ENCODE measurements at places on chromosomes 7 and 10.

- DNase-seq: no peak
These were observed 7.9 kb upstream of the FAM170B start for GRCh38 chr10:49141541-49142332.

DNA sequence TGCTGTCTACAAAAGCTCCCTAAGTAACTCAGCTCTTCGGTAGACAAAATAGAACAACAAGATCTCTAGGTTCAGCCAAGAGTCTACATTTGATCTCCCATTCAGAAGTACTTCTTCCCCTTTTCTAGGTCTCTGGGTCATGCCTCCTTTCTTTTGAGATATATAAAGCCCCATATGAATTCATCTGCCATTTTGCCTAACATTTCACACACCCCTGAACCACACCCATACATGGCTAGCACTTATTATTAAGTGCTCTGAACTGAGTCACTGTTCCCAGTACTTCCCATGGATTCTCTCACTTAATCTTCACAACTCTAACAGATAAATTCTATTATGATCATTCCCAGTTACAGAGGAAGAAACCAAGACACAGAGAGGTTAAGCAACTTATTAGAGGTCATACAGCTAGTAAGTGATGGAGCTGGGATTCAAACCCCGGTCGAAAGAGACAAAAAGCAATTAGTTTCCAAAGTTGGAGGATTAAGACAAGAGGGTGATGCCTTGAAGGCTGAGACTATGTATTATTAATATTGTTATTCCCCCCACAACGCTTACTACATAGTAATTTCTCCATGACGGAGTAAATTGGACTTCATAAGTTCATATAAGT, 17.3 kb downstream of the MYOF start:
- DNase-seq: no peak

GRCh38 chr7:118872568-118872967, 648.1 kb downstream of the ANKRD7 start:
- no peak for DNase-seq

GRCh38 chr7:37713613-37714012, 30.0 kb downstream of the GPR141 start:
- DNase-seq: no peak

DNA sequence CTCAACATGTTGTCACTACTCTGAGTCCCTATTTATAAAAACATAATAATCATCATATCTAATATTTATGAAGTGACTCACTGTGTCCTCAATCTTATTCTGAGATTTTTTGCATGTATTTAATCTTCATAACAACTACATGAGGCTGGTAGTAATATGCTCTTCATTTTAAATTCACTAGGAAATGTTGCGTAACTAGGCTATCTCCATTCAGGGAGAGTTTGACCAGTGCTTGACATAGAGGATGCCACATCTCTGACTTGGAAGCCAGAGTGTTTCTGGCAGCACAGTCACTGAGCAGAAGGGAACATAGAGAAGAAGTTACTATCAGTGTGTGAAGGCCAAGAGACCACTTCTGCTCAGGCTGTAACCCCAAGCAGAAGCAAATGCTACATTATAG, 88.9 kb downstream of the FAM13C start:
- DNase-seq: no peak

- DNase-seq: no peak
These were observed 27.9 kb upstream of the WNT16 start for GRCh38 chr7:121300685-121301420.

- DNase-seq: no peak
These were observed 34.4 kb upstream of the SGMS1 start for GRCh38 chr10:50658165-50658564.

DNA sequence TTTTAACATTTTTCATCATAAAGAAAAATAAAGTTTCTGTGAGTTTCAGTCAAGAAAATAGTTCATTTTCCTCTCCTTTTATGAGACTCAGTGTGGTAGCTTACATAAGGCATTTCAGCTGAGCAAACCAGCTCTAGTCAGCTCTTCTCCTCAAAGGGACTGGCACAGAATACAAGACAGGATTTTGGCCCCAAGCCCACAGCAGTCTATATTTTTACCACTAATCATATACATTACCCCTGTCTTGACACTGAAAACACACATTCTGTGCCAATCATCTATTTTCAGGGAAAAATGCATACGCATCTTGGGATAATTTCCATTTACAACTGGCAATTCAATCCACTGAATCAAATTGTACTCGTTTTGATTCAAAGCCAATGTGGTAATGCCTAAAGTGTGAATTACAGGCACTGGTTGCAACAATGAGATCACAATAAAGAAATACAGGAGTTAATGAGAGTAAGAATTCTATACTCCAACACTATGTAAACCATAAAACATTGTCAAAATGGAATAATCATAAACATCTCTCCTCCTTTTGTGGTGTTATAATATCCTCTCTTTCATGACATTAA, 186.4 kb downstream of the CACNA2D1 start:
- no peak for DNase-seq

DNA sequence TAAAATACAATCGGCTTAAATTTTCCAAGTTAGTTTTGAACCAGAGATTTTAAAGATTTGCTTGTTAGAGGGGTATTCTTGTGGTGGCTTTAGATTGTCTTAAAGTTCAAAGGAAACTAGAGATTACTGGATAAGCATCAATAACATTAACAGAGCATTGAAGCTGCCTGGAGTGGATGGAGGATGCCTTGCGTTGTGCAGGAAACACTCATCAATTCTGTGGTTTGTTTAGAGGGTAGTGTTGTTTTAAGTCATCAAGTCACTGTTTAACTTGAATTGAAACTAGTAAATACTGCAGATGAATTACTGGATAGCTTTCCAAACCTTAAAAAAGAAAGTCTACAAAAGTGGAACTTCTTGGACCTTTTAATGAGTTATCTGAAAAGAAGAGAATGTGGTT, 218.6 kb downstream of the CELF2 start:
- no peak for DNase-seq

DNA sequence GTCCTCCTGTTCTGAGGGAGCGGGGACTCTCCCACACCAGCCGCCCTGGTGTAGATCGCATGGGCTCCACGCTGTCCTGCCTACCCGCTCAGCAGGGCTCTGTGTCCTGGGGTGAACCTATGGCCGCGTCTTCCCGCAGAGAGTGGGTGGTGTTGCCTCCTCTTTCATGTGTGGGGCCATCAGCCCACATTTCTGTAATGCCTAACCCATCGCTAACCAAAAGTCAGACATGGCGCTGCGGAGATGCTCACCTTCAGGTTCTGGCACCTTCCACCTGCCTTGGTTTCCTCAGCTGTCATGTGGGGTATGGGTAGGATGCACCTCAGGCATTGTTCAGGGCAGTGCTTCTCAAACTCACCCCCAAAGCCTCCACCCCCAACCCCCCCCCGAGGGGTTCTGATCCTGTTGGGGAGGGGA, 50.5 kb upstream of the CAMK2B start:
- no peak for DNase-seq

DNA sequence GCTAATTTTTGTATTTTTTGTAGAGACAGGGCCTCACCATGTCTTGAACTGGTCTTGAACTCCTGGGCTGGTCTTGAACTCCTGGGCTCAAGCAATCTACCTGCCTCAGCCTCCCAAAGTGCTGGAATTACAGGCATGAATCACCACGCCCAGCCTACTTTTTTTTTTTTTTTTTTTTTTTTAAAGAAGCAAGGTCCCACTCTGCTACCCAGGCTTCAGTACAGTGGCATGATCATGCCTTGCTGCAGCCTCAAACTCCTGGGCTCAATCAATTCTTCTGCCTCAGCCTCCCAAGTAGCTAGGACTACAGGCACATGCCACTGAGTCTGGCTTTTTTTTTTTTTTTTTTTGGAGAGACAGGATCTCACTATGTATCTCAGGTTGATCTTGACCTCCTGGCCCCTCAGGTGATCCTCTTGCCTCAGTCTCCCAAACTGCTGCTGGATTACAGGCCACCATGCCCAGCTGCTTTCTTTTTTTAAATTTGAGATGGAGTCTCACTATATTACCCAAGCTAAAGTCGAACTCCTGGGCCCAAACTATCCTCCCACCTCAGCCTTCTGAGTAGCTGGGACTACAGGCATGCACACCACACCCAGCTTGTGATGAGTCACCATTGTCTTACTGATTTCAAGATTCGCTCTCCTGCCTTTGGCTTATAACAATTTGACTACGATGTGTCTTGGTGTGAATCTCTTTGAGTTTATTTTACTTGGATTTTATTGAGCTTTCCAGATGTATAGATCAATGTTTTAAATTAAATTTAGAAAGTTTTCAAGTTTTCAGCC, 9.0 kb downstream of the RPEL1 start:
- DNase-seq: no peak

DNA sequence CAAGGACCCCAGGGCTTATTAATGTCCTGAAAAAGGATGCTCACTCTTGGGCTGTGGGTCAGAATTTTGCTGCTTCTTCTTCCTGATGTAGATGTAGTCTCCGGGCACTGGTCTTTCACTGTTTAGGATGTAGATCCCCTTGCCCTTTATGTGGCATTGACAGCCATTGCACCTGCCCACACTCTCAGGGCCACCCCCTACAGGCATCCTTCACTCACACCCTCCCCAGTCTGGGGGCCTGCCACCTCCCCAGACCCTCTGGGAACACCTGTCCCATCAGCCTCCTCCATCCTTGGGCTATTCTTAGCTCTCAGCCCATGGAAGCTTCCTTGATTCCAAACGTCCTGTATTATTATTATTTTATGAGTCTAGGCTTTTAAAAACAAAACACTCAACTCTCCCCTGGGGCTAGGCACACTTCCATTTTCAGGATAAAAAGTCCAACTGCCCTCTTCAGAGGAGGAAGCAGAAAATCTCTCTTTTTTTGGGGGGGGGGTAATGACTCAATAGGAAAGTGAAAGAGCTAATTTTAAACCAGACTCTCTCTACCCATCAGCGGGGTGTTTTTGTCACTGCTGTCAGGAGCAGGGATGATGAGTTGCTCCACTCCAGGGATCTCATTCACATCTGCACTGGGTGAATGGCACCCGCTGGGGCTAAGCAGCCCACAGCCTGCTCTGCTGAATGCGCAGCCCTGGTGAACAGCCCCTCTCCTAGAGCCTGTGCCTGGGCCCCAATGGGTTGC, 11.5 kb upstream of the KLRG2 start:
- no peak for DNase-seq

- no peak for DNase-seq
These were observed 18.9 kb upstream of the HBP1 start for GRCh38 chr7:107149863-107150262.

GRCh38 chr10:13298748-13299436, 972 bp downstream of the PHYH start:
- no peak for DNase-seq

DNA sequence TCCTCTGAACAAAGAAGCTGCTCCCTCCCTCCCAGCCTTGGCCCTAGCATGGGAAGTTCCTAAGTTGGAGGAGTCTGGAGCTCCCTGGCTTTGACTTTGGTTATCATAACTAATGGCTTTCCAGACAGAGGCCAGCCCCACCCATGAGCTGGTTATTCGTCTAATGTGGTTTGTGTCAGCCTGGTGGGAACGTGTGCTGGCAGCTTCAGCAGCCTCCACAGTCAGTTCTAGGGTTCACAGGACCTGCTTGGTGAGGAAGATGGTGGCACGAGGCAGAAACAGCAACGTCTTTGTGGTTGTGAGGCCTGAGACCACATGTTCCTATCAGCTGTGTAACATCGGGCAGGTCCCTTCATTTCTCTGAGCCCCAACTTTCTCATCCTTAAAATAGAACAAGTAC, 103.1 kb downstream of the PAXIP1 start:
- DNase-seq: no peak

DNA sequence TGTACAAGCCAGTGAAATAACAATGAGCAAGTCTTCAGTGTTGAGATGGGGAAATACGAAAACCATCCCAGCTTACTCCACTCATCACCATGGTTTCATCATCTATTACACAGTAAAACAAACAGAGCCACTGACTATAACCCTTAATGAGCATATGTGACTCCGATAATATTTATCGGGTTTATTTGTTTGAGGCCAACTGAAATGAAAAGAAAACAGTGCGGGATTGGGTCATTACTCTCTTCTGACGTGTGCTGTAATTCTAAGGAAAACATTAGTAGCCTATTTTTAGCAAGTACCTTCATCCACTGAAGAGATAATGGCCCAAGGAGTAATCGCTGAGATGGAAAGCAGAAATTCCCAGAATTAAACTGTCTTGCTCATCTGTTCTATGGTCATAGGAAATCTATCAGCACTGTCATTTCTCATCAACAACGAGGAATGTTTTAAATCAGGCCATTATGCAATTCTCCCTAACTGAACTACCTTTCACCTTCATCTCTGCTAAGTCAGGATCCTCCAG, 716.5 kb downstream of the INHBA start:
- peak; percentile 25 for DNase-seq

GRCh38 chr7:50262446-50262845, 42.1 kb upstream of the IKZF1 start:
- DNase-seq: no peak

GRCh38 chr7:77433901-77434300, 17.8 kb upstream of the GSAP start:
- DNase-seq: no peak

GRCh38 chr10:29022513-29022912, 266.4 kb upstream of the LYZL1 start:
- no peak for DNase-seq

- no peak for DNase-seq
These were observed 2.8 kb downstream of the PLCE1 start for GRCh38 chr10:93996551-93996950.

DNA sequence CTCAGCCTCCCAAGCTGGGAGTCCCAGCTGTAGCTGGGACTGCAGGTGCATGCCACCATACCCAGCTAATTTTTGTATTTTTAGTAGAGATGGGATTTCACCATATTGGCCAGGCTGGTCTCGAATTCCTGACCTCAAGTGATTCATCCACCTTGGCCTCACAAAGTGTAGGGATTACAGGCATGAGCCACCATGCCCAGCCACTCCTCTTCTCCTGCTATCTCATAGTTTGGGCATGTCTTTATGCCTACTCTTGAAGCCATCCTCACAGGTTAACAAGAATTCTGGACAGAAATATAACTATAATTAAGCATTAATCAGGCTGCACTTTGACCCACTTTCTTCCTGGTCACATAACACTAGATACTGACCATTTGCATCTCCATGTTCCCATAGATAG, 28.6 kb upstream of the C10orf67 start:
- DNase-seq: no peak

DNA sequence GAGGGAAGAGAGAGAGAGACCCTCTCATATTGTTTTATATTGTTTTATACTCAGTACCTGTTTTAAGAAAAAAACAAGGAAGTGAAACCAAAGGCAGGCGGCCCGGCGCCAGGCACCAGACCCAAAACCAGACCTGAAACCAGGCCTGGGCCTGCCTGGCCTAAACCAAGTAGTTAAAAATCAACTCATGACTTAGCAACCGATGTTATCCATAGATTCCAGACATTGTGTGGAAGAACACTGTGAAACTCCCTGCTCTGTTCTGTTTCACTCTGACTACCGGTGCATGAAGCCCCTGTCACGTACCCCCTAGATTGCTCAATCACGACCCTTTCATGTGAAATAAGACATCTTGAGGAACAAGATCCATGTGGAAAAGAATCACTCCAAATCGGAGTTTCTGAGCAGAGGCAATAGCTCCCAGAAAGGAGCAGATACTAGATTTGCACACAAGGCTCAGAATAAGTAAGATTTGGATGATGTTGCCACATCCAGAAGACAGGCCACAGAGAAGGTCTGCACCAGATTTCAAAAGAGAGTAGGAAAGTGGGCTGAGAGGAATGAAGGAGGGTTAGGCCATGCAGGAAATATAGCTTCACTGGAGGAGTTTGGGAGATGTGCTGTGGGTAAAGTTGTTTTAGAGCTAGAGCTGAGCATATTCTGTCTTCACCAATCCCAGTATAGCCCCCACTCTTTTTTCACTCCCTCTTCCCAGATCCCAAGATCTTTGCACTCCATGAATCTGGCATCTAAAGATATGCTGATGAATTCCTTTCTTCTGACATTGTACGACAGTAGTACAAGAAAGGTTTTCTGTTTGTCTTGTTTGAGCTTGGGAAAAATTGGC, 8.8 kb upstream of the ZNF248 start:
- no peak for DNase-seq

- no peak for DNase-seq
These were observed 185.7 kb upstream of the ADO start for GRCh38 chr10:62618576-62619412.

Measured in NCI-H2029 (cell line).